Stimulated activated CD8-positive, alpha-beta memory T cell treated with anti-CD3 and anti-CD28 coated beads, Interleukin-4, amount 100 ng/mL, for 1 hour (primary cell): ENCODE measurements at places on chromosomes 6 and 20.

GRCh38 chr6:166318649-166319600 is 10.7 kb upstream of the PRR18 start:
- no peak for DNase-seq

DNA sequence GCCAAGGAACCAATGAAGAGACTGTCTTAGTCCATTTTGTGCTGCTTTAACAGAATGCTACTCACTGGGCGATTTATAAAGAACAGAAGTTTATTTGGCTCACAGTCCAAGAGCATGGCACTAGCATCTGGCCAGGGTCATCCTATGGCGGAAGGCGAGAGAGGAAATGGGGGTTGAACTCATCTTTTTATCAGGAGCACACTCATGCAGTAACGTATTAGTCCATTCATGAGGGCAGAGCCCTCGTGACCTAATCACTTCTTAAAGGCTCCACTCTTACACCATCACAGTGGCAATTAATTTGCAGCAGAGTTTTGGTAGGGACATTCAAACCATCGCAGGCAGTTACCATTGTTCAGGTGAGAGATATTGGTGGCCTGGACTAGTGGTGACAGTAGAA is 8.5 kb downstream of the ARFGEF2 start:
- no peak for DNase-seq

DNA sequence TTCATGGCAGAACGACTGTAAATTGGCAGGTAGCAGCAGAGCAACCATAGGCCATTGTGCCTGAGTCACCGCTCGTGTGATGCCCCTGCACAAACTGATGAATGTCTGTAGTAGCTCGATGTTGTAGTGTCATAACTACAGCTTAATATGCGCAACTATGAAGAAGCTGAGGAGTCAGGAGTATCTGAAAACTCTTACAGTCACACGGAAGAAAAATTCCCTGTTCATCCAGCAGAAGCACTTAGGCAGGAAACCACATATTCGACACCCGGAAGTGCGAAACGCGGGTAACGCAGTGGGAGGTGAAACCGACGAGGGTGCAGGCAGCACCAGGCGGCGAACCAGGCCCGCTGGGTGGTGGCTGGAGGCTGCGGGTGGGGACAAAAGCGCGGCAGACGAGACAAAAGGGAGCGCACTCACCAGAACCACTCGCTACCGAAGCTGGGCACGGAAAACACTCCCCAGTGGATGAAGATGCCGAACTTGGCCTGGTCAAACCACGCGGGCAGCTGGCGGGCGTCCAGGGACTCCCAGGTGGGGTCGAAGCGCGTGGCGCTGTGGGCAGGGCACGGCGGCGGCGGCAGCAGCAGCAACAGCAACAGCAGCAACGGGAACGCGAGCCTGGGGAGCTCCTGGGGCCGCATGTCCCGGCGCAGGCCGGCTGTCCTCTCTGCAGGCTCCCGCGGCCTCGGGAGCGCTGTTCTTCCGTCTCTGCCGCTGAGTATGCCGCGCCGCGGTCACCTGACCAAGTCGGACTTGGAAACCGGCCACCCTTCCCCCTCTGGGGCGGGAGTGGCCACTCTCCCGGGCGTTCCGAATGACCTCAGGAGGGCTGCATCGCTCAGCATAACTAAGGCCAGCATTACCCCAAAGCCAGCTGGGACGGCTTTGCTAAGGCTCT is at the start of gene FUCA2:
TSS of gene FUCA2 (minus strand) at position 730 of the 901 bp plus-strand sequence. CDS start at position 644, 86 bp downstream.
- DNase-seq = peak; percentile 21

GRCh38 chr6:142870787-142871415 is 74.1 kb downstream of the HIVEP2 start:
- no peak for DNase-seq

DNA sequence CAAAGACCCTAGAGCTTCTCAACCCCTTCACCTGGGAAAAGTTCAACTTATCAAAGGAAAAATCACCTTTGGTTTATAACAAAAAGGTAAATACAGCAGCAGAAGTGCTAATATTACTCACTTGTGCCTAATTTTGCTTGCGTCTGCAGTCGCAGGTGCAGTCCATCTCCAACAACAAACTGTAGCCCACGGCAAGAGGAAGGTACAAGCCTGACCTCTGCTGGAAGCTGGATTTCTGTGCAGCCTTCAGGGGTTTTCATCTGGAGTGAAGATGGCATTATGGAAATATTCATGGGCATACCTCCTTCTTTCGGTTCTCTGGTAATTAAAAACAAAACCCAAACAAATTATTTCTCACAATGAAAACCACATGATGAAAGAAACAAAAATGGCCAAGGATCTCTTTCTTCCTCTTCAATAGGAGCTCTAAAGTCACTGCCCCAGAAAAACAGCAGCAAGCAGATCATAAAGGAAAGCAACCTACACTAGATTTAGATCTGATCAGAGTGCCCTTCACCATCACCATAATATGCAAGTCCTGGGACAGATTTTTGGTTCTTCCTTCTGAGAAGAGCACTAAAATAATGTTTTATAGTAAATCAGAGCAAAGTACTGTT is 7.8 kb downstream of the UBE3D start:
- DNase-seq = no peak

DNA sequence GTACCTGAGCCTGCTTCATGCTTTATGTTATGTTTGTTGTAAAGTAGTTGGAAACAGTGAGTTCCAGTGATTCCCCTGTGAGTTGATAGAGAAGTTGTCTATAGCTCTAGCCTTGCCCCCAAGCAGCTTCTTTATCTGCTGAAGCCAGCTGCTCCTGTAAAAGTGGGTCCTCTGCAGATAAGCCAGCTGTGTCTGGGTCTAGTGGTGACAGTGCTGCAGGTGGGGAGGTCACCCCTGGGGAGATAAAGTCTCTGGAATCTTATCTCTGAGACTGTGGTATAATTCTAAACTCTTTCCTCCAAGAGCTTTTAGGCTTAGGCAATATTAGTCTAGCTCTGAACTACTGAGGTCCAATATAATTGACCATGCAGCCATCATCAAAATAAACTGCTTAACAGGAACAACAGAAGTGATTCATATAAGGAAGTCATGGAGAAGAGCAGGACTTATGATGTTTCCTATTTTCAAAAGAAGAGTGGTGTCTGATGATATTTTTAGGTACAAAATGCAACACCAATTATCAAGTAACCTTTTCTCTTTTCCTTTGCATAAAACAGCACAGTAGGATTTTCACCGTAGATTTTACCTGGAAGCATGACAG is 44.2 kb upstream of the TMEM217 start:
- no peak for DNase-seq

- DNase-seq = no peak
Measured at GRCh38 chr6:21742238-21742660, 148.7 kb downstream of the SOX4 start.

- no peak for DNase-seq
Measured at GRCh38 chr6:29251736-29252135, 49.8 kb upstream of the OR14J1 start.

DNA sequence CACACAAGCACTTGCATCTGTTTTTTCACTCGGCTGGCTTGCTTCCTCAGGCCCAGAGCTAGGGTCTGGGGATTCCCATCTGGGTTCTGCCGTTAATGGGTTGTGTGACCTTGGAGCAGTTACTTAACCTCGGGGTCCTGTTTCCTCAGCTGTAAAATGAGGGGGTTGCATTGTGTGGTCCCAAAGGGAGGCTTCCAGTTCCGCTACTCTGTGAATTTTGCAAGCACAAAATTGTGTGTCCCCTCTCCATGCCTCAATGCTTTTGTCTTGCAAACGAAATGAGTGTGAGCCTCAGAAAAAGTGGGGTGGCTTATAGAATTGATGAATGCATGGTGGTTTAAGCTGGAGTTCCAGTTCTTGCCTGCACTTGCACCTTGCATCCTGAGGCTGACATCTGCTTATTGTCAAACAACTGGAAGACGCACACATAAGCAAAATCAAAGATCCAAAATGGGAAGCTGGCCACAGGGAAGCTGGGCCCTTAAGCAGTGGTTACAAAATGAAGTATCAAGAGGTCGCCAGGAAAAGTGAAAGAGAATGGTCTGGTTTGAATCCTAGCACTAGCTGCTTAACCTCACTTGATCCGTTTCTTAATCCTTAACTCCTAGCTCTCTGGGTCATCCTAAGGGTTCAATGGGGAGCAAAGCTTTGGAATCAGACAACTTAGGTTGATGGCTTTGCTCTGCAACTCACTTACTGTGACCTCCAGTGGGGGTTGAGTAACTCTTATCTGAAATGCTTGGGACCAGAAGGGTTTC is 490.6 kb downstream of the DHX35 start:
- no peak for DNase-seq

- DNase-seq = no peak
Measured at GRCh38 chr6:111549168-111549567, 56.5 kb downstream of the TRAF3IP2 start.

DNA sequence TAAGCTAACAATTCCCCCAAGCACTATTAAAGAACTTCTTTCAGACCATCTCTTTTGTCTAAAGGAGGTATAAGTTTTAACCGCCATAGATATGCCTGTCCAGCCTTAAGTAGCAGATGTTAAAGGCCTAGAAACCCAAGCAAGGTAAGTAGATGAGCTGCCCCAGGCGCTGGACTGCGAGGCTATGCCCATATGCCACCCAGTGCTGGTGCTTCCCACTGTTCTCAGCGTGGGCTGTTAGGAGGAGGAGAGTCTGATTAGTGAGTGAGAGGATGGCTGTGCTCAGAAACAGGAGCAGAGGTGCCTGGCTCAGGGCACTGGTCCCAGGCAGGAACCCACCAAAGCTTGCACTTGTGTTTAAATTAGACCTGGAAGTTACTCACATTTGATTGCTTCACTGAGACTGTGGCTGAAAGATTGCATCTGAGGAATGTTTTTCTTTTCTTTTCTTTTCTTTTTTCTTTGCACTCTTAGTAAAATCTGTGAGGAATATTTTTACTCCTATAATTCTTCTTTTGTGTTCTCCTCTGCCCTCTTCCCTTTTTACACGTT is 32.2 kb downstream of the PRPH2 start:
- DNase-seq = no peak

- no peak for DNase-seq
Measured at GRCh38 chr6:54467384-54467783, 159.1 kb downstream of the TINAG start.

- no peak for DNase-seq
Measured at GRCh38 chr6:53033764-53034163, 31.4 kb upstream of the FBXO9 start.

DNA sequence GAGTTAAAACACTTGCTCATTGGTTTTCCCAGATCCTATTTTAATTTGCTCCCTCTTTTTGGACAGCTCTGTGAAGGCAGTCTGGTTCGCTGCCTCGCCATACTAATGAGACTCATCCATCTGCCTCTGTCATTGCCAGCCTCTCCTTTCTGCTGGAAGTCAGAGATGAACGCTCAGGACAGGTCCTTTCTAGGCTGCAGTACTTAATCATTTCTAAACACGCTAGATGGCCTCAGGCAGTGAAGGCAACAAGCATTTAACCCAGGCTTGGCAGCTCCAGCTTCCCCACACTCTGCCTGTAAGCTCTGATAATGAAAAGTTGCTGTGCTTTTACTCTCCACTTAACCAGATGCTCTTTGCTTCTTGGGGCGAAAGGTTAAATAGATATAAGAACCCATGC is 286.7 kb upstream of the POU3F2 start:
- DNase-seq = no peak

DNA sequence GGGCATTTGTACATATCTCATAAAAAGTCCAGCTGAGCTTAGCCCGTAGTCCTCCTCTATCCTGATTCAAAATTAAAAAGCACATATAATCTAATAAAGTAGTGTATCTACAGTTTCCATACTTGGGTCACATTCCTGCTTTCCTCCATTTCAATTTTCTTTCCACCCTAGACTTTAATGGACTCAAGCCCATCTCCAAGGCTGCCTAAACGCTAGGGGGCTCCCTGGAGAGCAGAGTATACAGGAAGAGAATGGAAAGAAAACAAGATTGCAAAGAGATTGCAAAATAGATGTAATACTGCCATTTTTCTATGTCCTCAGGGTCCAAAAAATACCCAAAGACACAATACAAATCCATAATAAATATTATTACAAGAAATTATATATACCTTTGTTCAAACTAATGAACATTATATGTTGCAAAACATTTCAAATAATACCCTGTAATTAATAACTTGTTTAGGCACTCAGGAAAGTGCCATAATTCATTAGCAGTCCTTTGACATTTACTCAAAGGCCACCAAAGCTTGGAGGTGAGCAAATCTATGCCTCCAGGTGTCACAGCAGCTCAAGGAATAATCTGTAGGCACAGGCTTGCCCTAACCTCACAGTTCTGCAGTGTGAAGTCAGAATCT is 2.4 kb upstream of the MCM3 start:
- peak; percentile 23 for DNase-seq

- DNase-seq = no peak
Measured at GRCh38 chr6:21026576-21027273, 492.5 kb downstream of the CDKAL1 start.

DNA sequence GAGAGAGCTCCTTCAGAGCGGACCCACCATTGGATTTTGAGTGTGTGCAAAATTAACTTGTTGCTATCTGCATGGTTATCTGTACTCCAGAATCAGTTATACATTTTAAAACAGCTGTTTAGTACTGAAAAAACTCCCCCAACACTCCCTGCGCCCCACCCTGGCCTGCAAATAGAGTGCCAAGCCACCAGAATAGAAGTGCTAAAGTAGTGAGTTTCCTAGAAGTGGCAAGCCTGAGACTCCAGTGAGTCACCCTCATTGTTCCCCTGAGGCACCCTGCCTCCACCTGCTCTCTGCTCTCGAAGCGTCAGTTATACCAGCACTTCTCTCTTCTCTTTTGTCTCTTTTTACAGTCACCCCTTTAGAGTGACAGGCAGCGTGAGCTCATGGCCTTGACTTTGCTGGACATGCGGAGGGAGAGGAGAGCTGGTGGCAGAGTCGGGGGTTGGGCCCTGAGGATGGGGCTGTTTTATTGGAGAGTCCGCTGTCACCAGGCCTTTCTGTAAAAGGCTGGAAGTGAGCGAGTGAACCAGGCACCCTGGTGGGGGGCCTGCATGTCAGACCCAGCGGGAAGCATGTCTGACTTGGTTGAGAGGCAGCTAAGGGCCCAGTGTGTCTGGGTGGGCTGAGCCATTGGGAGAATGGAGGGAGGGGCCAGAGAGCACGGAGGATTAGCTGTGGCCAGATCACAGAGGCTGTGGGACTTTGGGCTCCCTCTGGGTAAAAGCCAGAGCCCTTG is 10.4 kb downstream of the IGF2R start:
- DNase-seq = peak; percentile 46

GRCh38 chr20:56624786-56625681 is 4.1 kb upstream of the TFAP2C start:
- DNase-seq = no peak

DNA sequence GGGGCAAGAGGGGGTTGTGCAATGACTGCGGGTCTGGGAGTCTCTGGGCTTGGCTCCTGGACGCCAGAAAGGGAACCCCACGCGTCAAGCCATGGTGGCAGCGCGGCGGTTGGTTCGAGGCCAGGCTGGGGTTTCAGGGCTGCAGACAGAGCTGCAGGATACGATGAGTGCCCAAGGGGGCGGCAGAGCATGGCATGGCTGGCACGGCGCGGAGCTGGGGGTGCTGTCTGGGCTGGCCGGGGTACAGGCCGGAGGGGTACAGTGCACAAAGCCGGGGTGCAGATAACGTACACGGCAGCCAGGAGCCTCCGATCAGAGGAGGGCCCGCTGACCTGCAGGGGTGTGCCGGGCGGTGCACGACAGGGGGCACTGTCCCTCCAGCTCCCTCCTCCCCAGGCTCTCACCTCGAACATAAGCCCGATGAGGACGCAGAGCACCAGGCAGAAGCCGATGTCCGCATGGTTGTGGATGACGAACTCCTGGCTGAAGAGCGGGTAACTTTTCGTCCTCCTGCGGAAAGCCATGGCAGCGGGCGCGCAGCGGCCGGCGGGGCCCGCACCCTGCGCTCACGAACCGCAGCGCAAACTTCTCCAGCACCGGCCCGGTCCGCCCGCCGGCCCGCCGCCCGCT is 353 bp downstream of the TRAM2 start:
- DNase-seq = peak; percentile 20

GRCh38 chr6:49550492-49551077 is at the start of gene C6orf141:
C6orf141 (plus strand) TSS chr6:49550668; CDS start chr6:49550793, 125 bp downstream.
- no peak for DNase-seq
